ENCODE measurements at places on chromosomes 2 and 18. TPM values are rescaled to one million over a fixed set of nuclear protein-coding genes. Genes with fewer than 3 reads are reported as not detected.

Gene FBXO41
- 34.9 TPM for total RNA-seq

Gene RALB
- 42.8 TPM for total RNA-seq

Gene CHST9
- not detected for total RNA-seq

Gene TYMS
- total RNA-seq: 245 TPM

DNA sequence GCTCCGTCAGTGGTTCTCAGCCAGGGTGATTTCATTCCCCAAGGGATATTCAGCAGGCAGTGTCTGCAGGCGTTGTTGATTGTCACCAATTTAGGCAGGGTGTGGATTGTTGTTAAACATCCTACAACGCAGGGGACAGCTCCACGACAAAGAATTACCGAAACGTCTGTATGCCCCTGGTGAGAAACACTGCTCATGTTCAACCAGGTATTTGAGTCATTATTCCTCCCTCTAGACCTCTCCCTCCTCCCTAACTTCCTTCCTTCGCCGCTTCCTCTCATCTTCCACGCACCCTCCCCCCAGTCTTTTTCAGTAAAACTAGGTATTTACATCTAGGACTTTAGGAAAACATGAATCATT is 50.8 kb downstream of the NCK2 start:
- DNase-seq: no peak

DNA sequence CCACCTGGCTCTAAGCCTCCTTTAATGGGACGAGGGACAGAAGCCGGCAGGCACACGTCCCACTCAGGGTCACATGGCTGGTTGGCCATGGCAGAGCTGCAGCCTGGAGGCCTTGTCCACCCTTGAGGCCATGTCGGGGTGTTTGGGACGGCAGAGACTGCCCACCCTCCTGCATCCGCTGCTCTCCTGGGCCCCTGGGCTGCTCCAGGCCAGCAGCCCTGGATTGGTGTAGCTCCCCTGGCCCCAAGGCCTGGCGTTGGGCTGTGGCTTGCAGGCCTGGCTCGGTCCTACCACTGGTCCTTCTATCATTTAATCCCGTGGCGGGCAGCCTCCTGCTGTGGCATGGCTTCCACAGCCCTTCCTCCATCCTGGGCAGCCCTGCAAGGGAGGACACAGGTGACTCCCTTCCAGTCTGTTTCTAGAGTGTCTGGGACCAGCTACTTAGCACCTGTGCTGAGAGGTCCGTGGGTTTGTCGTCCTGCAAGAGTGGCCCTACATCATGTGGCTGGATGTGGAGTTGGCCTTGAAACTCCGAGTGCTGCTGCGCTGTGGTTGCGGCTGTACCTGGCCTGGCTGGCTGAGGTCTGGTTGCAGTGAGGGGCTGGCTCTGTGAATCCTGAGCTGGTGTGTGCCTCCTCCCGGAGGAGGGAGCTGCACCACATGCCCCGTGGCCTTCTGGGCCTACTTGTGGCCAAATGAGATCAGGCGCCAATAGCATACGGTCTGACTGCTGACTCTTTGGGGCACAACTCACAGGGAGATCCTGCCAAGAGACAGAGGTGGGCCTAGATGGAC is 67.3 kb downstream of the SH3RF3 start:
- DNase-seq: no peak

- DNase-seq: no peak
These were observed 586.8 kb upstream of the CNTNAP5 start for GRCh38 chr2:123438251-123438650.

- no peak for DNase-seq
These were observed 36.4 kb downstream of the ACTR2 start for GRCh38 chr2:65263986-65264385.

GRCh38 chr2:142220239-142220638 is 89.4 kb upstream of the LRP1B start:
- DNase-seq: no peak

All from HCT116 (cell line).